ENCODE measurements at places on chromosomes 2 and 18. TPM values are rescaled to one million over a fixed set of nuclear protein-coding genes. Genes with fewer than 3 reads are reported as not detected.

Gene CDH2
- polyA plus RNA-seq: 1.8 TPM

Gene LHCGR
- 0.14 TPM for polyA plus RNA-seq

DNA sequence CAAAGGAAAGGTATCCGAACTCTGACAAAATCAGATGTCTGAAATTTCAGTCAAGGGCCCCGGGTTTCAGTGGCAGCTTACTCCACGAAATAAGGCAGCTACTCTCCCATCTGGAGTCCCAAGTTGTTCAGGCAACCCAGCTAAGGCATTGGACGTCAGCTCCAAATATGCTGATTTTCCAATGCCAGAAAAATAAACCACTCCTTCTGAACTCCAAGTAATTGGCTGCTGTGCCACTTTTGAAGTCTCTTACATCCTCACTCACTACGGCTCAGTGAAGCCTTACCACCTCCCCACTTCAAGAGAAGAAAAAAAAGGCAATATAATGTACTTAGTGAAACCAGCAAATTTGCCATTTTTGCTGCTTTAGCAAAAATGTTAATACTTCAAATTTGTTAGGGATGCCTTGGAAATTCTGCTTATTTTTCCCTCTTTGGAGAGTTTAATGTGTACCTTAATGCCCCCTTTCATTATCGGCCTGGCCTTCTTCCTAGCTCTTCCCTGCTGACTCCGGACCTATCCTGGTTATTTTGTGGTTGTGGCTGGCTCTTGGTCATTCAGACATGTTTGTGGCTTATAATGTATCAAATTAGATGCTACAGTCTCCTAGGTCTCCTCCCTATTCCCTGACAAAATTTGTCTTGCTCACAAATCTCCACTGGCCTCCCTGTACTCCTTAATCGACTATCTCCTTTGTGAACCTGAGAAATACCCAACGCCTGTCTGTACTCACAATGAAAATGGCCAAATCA lies 589.2 kb upstream of the ZEB2 start:
- no peak for DNase-seq

GRCh38 chr2:192151853-192152252 lies 42.9 kb downstream of the TMEFF2 start:
- no peak for DNase-seq

Gene ALK
- polyA plus RNA-seq: 0.29 TPM

DNA sequence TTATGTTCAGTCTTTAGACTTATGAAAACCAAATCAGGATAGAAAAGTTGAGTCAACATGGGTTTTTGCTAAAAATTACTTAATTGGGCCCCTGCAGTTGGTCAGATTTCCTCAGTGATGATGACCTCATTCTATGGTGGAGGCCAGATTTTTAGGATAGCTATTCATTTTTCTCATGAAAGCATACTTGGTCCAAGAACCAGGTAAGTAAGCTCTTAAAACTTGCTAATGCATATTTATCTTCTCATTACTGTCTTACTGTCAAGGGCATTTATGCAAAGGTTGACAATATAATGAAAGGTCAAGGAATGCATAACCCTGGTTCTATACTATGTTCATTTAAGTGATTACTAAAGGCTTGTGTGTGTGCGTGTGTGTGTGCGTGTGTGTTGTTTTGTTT lies 650.6 kb downstream of the SATB2 start:
- no peak for DNase-seq

DNA sequence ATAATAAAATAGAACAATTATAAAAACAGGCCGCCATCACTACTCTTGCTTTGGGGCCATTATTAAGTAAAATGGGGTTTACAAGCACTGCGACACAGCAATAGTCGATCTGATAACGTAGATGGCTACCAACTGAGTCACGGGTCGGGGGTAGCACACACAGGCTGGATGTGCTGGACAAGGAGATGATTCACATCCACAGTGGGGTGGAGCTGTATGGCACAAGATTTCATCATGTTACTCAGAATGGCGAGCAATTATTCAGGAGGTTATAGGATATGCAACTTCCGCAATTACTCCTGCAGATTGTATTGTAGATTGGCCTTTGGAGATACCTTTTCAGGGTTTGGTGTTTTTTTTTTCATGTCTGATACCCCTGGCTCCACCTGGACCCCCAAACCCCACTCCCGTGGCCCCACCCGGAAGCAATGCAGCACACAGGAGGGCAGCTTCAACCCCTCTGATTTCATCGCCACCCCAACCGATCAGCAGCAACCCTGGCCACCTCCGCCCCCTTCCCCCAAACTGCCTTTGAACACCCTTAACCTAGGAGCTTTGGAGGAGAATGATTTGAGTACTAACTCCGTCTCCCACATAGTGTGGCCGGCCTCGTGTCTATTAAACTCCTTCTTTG lies 21.4 kb upstream of the MLPH start:
- DNase-seq: no peak
